Kidney glomerular epithelial cell (primary cell): ENCODE measurements at places on chromosomes 12 and 14.

DNA sequence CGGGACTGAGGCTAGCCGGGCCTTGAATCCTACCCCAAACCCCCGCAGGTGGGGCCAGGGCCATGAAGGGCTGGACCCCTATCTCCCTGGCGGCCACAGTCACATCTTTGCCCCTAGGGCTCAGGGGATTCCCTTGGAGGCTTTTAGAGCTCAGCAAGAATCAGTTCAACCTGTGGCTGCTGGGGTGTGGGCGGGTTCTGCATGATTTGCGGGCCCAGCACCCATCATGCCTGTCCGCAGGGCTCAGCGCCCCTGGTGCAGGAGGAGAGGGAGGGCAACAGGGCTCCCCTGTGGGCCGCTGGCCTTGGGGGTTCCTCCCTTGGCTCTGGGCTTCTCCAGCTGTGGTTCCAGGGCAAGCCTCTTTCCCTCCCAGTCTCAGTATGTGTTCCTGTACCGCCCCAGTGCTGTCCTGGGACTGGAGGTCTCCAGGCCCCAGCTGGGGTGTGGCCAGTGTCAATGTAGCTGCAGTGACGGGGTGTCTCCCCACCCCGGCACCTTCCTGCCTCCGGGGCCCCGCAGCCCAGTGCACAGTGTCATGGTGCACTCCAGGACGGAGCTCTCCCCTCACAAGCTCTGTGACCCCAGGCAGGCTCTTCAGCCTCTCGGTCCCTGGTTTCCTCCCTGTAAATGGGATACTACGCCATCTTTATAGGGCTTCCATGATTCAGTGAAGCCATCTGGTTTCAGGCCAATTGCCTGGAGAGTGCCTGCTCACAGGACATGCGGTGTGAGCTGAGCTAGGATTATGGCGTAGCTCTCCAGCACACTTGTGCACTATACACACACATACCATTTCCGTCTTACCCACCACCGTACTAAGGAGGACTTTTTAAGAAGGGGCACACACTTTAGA is 9.9 kb upstream of the LBHD2 start:
- peak; percentile 76 for DNase-seq

DNA sequence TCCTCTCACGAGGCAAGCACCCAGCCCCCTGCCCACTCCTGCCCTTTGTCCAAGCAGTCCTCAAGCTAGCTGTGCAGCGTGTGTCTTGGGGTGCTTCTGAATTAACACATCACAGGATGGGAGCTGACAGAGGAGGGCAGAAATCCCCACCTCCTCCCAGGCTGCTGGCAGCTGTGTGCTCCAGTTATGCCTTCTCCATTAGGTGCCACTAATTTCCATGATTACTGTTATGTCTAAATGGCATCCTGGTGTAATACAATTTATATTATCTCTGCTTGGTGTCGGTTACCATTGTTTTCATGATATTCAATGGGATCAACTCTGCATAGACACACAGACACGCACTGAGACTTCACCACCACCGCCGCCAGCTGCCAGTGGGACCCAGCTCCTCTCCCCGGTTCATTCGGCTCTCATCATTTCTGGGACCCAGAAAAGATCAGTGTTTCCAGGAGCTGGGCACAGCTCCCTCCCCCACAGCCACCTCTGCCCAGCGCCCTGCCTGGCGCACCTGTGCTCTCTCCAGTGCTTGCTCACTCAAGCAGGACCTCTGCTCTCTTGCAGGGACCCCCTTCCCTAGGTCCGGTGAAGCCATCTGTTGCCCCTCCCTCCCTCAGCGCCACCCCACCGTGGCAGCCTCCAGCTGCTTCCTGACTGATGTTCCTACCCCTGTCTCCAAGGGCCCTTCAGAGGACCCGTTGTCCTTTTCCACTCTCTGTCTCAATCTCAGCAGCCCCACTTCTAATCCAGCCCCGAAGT is 167.5 kb upstream of the FKBP4 start:
- DNase-seq = no peak

- peak; percentile 57 for DNase-seq
Measured at GRCh38 chr12:93616584-93617101, 44.2 kb downstream of the SOCS2 start.

GRCh38 chr12:66903782-66904396 is 225.0 kb upstream of the GRIP1 start:
- DNase-seq = no peak

GRCh38 chr14:100571837-100572236 is 15.4 kb downstream of the BEGAIN start:
- DNase-seq = no peak

GRCh38 chr12:7756993-7757392 is 8.0 kb upstream of the NANOGNB start:
- DNase-seq = no peak

- DNase-seq = no peak
Measured at GRCh38 chr14:49527221-49527620, 59.0 kb downstream of the RPS29 start.

DNA sequence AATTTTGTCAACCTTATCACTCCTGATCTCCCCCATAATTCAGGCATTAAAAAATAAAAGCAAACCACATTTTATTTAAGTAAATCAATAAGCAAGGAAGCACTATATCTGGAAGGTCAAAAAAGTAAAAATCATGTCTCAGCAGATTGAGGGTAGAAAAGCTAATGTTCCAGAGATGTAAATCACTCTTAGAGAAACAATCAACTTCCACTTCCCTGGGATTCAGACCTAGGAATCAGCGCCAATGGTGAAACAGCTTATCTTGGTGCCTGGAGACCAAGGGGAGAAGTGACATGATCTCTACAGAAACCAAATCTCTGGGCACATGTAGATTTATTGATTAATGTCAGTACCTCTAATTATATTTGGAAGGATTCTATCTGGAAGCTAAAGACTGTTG is 10.9 kb upstream of the SNX6 start:
- no peak for DNase-seq

GRCh38 chr14:100100032-100100703 is 34.9 kb downstream of the EVL start:
- no peak for DNase-seq

- DNase-seq = no peak
Measured at GRCh38 chr12:41402801-41403200, 214.7 kb downstream of the PDZRN4 start.

DNA sequence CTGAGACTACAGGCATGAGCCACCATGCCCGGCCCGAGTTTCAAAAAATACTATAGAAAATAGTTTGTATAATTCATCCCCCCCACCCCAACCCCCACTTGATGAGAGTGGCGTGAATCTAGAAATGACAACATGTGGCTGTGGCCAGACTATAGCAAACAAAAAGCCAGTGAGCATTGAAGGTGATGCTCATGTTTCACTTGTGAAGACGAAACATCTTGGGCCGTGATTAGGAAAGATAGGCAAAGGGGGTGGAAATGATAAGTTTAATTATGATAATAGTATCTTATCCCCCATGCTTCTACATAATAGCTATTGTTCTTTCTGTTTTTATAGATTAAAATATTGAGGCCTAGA is 8.5 kb downstream of the BORCS5 start:
- DNase-seq = no peak

DNA sequence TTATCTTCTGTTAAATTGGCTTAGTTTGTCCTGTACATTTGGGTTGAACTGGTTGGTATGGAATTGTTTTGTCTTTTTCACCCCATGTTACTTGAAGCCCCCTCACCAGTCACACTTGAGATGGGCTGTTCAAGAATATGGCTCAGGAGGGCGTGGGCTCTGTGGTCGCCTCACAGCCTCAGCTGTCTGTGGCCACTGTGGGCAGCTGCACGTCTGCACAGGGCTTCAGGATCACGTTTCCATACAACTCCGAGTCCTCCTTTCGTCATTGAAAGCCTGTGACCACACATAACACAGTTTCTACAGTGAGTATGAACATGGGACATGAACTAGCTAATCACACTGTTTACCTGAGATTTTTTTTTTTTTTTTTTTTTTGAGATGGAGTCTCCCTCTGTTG is 81.3 kb downstream of the MOK start:
- DNase-seq = no peak
